ENCODE measurements at places on chromosomes 2 and 18.
A peak's percentile ranks its signal among the peaks of the same experiment; 100 is the strongest.

GRCh38 chr18:49277395-49278036, 182.9 kb downstream of the DYM start:
- DNase-seq, result no peak

GRCh38 chr18:64037812-64038414, 68.0 kb downstream of the SERPINB8 start:
- no peak for DNase-seq

DNA sequence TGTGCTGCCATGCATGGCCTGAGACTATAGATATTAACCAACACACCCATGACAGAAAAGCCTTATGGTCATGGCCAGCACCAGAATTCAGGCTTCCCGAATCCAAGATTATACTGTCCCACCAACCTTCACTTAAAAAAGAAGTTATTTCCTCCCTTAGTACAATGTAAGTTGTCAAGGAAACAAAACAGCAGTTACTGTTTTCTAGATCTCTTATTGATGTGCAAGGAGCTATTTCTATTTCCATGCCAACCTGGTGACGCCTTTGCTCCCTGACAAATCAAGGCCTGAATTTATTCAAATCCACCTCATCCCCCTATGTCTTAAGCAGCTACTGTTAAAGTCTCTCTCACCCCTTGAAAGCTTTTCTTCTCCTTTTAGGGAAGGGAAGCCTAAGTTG, 249.3 kb downstream of the ZNF521 start:
- DNase-seq, result no peak

DNA sequence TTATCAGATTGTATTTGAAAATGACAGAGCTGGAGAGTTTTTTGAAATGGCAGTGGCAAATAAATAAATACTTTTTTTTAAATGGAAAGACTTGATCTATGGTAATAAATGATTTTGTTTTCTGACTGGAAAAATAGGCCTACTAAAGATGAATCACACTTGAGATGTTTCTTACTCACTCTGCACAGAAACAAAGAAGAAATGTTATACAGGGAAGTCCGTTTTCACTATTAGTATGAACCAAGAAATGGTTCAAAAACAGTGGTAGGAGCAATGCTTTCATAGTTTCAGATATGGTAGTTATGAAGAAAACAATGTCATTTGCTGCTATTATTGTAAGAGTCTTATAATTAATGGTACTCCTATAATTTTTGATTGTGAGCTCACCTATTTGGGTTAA, 30.9 kb downstream of the CD28 start:
- no peak for DNase-seq

- DNase-seq, result no peak
Observed at GRCh38 chr2:28137221-28137620, 246.7 kb downstream of the BABAM2 start.

GRCh38 chr2:112520234-112520783, 22.0 kb upstream of the POLR1B start:
- no peak for DNase-seq

DNA sequence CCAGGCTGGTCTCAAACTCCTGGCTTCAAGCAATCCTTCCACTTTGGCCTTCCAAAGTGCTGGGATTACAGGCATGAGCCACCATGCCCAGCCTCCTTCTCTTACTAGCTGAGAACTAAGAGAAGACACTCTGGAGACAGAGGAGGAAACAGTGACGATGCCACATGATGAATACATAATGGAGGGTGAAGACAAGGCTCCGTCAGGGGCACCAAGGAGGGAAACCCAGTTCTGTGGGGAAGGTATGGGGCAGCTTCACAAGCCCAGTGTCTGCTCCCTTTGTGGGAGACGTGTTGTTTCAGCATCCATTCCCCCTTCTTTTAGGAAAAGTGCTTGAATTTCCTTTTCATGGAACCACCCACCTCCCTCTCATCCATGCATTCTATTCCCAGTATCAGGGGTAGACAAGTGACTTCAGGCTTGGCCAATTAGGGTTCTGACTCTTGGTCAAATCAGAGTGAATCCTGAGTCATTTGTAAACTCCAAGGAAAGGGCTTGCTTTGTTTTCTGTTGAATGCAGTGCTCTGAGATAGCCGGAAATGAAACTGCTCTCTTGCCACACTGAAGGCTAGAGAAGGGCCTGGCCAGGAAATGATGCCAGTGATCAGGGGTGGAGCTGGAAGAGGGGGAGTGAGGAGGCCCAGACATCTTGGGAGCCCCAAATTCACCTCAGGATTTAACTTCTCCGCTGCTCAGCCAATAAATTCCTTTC, 23.7 kb downstream of the TMEM127 start:
- DNase-seq, result no peak

GRCh38 chr18:59893971-59894370, 5.8 kb upstream of the PMAIP1 start:
- DNase-seq, result no peak

DNA sequence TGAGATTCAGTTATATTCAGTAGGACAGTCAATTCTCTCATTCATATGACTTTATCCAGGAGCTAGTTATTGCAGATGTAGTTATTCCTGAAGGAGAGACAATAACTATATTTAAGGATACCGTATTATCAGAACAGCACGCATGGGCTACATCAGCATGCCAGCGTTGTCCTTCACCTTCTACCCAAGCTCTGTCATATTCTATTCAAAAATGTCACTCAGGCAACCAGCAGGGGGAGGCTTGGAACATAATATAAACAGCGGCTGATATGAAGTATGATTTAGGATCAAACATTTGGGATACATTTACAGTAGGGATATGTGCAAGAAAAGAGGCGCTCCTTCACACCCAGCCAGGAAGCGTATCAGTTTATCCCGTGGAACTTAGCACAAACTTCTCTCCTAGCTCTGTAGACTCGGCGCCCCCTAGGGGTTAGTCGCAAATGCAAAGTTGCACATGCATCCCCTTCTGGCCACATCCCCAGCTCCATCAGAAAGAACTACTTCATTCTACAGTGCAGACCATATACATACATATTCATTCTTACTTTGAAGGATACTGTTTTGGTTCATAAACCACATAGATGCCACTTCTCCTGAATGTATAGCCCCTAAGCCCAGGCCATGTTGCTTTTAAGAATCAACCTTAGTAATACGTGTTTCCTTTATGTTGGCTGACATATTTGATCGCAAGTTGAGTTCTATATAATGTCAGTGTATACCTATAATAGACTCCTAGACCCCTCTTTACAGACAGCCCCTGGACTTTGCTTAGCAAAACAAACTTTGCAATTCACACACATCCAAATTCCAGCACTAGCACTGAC, 759.4 kb downstream of the ADCYAP1 start:
- DNase-seq, result peak; percentile 76

DNA sequence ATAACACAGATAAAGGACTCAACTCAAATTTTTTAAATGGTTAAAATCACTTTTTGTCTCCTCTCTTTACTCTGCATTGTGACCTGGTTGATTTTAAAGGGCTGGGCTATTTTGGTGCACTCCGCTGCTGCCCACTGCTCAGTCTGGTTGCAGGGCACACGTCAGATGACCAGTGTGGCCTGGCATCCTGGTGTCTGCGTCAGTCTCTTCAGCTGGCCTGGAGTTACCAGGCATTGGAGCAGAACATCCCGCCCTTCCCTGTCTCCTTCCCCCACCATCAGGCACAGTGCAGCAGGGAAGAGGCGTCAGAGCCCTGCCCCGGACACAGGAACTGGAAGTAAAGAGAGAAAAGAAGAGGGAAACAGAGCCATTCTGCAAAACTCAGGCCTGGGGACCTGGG, 8.9 kb downstream of the C1QL2 start:
- DNase-seq, result no peak

DNA sequence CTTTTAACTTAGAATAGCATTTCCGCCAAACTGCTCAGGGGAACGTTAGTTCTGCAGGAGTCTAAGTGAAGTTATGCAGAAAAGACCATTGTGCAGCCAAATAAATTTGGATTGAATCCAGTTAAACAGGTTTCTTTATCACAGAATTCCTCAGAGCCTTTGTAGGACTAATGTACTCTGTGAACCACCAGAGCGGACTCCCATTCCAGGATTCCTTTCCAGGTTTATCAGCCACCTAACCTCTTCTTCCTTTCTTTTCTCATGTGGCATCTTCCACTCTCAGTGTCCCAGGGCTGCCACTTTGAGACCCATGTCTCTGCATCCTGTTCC, 350.4 kb downstream of the TSN start:
- DNase-seq, result no peak

GRCh38 chr2:15667809-15668556, 76.3 kb downstream of the DDX1 start:
- DNase-seq, result no peak

DNA sequence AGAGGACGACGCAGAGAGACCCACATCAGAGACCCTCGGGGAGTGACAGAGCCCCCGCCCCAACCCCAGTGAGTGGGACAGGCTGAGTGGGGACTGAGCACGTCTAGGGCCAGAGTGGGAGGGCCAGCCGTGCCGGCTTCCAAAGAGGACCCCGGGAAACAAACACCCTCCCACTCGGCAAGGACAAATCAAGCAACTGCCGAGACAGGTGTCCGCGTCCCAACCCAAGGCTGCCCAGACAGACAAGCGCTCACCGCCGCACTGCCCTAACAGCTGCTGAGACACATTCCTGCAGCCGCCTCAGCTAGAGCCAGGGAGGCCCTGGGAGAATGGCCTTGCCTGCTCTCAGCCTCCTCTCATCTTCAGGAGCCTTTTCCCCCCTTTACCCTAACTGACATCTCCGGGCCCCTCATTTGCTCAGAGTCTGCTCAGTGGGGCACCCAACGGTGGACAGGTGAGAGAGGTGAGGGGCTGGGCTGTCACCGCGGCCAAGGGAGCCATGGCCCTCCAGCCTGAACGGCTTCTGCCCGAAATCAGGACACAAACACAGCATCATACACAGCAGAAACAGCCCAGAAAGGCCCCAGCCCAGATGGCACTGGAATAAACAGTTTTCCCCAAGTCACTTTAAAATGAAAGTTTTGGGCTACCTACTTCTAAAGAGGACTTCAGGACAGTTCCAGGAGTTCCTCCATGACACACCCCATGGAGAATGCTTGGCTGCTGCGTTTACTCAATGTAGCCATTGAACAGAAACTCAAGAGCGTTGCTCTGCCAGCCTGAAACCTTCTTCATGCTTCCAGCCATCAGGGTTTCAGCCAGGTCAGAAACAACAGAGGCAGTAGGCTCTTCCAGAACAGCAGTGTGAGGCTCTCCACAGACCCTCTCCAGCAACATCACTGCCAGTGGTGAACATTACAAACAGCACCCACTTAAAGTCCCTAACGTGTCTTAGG, 23.6 kb downstream of the SLC66A2 start:
- no peak for DNase-seq

DNA sequence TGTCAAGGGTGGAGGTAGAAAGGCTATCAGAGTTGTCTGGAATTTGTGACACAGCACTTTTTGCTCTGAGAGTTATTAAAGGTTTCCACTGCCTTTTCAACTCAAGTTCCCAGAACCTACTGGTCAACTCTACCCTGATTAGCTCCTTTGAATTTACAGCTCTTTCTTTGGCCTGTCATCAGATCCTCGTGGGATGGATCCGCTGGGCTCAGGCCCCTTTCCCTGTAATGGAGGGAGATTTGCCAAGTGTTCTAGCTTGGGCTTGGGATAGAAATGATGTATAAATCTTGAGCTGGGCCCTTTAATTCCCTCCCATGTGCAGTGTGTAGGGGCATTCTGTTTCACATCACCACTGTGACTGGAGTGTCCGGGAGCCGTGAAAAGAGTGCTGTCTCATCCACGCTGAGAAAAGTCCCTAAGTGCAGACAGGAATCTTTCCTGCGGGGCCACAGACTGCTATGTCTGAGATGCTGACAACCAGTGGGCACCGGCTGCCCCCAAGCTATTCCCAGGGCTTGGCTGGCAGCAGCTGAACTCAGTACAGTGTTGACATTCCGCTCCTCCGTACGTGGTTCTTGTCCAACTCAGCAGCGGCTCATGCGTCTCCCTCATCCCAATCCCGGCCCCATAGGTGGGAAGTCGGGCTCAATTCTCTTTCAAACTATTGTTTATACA, 46.9 kb upstream of the ARHGAP28 start:
- DNase-seq, result no peak

DNA sequence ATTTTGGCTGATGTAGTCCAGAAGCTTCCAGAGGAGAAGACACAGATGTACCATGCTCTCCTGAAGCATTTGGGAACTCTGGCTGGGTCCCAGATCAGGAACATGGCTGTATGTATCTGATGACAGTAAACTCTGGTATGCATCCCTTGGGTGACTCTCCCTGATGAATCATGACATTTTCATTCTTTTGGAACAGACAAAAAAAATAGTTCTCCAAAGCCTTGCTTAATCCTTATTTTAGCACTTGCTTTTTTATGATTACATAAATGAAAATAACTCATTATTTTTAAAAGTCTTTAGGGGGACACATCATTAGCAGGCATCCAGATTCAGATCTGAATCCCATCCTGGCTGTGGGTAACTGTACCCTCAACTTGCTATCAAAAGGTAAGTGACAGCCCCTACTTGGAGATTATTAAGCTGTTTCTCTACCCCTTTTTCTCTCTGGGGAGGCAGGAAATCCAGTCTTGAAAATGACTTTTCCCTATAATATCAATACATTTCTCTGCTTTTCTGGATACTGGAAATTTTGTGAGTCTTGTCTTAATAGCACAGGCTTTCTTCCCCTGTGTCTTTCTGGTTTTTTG, 23.3 kb downstream of the AOX1 start:
- no peak for DNase-seq

- peak; percentile 79 for DNase-seq
Observed at GRCh38 chr2:73284296-73285158, at the start of gene FBXO41. TSS of gene FBXO41 (minus strand) at chr2:73284478. CDS start at chr2:73269630, 14,848 bp downstream.

DNA sequence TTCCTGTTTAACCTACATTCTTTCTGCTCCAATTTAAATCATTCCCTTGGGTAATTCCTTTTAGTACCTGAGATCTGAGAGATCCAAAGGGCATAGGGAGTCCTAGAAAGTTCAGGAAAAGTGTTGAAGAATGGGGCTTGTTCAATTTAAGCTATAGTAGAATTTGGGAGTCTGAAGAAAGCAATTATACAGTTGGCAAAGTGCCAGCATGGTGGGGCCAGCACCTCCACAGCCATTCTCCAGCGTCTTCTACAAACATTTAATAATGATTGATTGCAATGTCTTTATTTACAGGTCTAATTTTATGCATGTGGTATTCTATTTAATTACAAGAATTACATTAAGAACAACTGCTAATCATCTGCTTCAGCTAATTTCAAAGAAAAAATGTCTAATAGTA, 957.7 kb upstream of the GYPC start:
- no peak for DNase-seq

DNA sequence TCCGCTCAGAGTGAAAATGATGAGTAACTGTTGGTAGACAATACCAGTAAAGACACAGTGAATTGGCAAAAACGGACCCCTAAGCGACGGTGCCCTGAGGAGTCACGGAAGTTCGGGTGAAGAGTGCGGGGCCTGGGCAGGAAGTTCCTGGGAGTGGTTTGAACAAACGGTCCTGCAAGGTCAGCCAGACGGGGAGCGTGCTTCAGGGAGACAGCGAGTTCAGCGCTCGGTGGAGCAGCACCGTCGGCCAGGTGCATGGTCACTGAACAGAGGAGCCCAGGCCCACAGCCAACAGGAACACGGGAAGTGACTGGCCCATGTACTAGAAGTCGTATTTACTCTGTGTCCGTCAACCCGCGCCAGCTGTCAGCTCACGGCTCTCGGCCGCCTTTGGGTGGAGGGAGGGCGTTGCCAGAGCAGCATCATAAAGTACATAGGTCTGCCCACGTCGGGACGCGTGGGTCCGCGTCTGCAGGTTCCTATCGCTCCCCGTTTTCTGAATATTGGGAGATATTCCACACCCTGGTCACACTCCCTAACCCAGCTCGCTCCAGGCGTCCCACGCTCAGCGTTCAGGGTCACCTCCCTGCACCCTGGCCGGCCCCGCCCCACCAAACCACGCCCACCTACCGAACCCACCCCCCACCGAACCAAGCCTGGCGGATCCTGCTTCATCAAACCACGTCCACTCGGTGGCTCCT, 75.6 kb upstream of the UXS1 start:
- DNase-seq, result no peak
